ENCODE measurements at places on chromosomes 1 and 21.

- DNase-seq, result peak; percentile 2
Measured at GRCh38 chr1:107936498-107937481, 28.2 kb downstream of the VAV3 start.

DNA sequence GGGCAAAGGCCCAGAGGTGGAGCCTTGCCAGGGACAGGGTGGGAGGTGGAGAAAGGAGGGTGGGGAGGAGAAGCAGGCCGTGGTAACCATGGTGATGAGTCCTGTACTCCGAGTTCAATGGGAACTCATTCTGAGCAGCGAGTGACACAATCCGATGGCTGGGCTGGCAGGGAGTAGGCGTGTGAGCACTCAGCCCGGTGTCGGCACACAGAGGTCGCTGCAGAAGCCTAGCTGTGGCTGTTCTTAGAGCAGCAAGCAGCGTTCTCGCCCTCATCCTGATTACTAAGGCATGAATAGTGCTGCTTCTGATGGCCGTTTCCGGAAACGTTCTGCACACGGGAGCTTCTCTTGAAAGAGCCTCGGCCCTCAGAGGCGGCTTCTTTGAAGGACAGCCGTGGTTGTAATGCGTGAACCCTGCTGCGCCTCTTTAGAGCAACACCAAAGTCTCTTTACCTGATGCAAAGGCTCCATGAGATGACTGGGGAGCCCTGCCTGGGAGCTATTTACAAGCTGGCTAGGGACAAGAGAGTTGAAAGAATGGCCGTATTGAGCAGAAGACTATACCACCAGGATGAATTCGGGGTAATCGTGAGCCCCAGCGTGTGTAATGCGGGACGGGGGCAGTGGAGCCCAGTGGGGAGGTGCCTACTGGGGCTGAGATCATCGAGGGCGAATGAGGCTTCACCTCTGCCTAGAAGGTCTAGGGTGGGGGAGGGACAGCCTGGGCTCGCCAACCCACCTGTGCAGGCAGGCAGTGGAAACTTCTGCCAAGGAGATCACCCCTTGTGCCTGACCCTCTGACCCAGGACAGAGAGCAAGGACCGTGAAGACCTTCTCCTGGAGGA lies 72.8 kb upstream of the PAX7 start:
- no peak for DNase-seq

GRCh38 chr1:174324939-174325338 lies 122.8 kb upstream of the GPR52 start:
- no peak for DNase-seq

- no peak for DNase-seq
Measured at GRCh38 chr1:222732216-222733159, 4.5 kb upstream of the FAM177B start.

DNA sequence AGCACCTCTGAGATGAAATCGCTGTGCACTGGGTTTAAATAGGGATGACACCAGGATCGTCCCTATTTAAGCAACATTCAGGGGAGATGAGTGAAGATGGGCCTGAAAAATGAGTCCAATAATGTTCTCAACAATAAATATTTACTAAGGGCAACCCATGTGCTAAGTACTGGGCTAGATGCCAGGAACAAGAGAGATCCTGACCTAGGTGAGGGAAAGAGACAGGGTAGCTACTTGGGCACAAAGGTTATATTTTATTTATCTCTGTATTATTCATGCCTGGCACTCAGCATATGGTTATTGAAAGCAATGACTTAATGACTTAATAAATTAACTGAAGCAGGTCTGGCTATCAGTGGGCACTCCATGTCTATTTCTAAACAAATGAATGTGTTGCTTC lies 27.4 kb upstream of the AVPR1B start:
- DNase-seq, result no peak

GRCh38 chr1:185215911-185216310 lies 58.9 kb downstream of the SWT1 start:
- DNase-seq, result no peak

GRCh38 chr1:201191653-201192260 lies 1.1 kb downstream of the IGFN1 start:
- DNase-seq, result no peak

DNA sequence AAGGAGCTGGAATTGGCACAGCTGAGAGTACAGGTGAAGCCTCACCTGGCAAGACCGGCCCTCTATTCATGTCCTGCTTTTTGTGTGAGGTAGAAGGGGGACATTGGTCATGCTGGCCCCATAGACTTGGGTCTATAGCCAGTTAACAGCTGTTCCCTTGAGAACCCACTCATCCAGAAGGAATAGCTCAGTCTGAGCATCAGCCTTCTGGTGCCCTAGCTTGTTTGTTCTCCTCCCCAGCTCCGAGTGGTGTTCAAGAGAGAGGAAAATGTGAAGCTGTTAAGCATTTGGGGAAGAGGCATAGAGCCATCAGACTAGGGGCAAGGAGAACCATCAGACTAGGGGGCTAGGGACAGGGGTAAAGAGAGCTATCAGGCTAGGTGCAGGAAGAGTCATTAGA lies 290.9 kb downstream of the SIPA1L2 start:
- no peak for DNase-seq

GRCh38 chr1:4044967-4045366 lies 144.9 kb upstream of the C1orf174 start:
- DNase-seq, result no peak

- no peak for DNase-seq
Measured at GRCh38 chr1:47434051-47434842, 3.6 kb upstream of the FOXD2 start.

- no peak for DNase-seq
Measured at GRCh38 chr1:8661185-8662110, 156.0 kb downstream of the RERE start.

- DNase-seq, result no peak
Measured at GRCh38 chr1:185156288-185156853, 382 bp downstream of the TRMT1L start.

DNA sequence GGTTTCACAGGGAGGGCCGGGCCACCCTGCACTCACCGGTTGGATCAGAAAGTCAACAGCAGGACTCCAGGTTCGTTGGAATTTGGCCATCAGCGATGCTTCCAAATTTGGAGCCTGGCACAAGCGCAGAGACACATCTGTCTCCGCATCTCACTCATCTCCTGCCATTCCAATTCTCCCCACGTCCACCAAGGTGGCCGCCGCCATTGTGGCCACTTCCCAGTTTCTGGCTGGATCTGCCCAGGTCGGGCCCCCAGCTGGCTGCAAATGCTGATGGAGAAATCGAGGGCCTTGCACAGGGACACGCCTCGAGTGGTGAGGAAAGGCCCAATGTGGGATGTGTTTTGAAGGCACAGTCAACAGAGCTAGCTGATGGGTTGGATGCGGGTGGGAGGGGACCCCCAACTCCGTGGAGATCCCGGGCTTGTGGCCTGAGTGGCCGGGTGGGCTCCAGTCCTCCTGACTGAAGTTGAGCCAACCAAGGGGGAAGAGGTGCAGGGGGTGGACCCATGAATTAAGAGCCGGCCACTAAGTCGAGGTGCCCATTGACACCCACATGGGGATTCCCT lies 102.7 kb downstream of the CRYAA start:
- DNase-seq, result no peak

- DNase-seq, result no peak
Measured at GRCh38 chr1:78229344-78229743, 183.6 kb downstream of the GIPC2 start.

Data from effector memory CD4-positive, alpha-beta T cell (primary cell).